ENCODE measurements at places on chromosomes 2 and 18.

- no peak for DNase-seq
Observed at GRCh38 chr2:29783666-29784065, 137.7 kb downstream of the ALK start.

- DNase-seq: no peak
Observed at GRCh38 chr18:21660078-21660477, 44.5 kb downstream of the ABHD3 start.

- DNase-seq: no peak
Observed at GRCh38 chr2:74865770-74866674, 32.1 kb downstream of the HK2 start.

- no peak for DNase-seq
Observed at GRCh38 chr2:175234650-175235049, 53.1 kb upstream of the ATP5MC3 start.

DNA sequence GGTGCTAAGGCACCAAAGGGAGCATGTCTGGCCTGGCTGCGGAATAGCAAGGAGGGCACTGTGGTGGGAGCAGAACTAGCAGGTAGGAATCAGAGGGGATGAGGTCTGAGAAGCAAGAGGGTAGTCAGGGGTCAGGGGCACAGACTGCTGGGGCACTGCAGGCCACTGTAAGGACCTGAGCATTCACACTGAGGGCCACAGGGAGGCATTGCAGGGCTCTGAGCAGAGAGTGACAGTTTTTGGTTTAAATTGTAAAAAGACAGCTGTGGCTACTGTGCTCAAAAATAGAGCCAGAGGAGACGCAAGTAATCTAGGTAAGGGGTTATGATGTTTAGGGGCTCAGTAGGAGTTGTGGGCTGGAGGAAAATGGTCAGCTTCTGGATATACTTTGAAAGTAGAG is 41.5 kb downstream of the ARHGAP25 start:
- DNase-seq: no peak

DNA sequence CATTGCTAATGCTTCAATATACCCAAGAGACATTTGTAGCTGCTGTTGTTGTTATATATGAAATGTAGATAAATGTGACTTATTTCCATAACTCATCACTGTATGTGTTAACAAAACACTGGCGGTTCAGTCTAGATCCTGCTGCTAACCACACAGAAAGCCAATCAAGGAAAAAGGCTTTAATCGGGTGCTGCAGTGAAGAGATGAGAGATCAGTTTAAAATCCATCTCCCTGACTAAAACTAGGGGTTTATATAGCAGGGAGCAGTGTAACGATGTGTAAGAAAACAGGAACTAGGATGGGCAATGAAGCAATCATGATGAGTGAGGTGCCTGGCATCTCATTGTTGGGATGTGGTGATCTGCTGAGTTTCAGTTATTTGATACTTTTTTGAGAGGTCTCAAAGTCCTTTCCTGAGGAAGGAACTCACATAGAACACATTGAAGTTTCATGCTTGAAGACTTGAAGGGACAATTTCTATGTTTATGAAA is 677.7 kb upstream of the CDH7 start:
- no peak for DNase-seq

GRCh38 chr2:41197781-41198180 is 745.9 kb upstream of the SLC8A1 start:
- no peak for DNase-seq

GRCh38 chr2:105741174-105741573 is 3.5 kb upstream of the NCK2 start:
- DNase-seq: no peak

- DNase-seq: no peak
Observed at GRCh38 chr2:11749646-11750349, 3.4 kb downstream of the LPIN1 start.

GRCh38 chr2:218063896-218064295 is 5.2 kb upstream of the RUFY4 start:
- DNase-seq: no peak

DNA sequence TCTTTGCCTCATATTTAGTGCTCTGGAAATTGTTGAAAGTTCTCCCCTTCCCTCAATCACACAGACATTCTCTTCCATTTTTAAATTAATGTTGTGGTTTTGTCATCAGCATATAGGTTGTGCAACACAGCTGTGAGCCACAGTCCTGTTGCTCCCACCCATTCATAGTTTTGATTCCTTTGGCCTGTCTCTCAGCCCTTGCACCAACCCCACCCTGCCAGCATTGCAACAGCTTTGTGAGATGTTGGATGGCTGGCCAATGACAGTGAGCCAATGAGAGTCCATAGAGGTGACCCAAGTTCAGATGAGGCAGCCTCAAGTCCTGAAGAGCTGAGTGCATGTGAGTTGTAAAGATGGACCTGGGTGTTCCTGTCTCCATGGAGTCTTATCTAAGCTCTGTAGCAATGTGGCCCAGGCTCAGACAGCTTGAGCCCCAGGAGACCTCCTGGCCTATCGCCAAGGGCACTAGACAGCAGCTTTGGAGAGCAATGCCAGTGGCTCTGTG is 775.5 kb downstream of the RNF144A start:
- no peak for DNase-seq

- no peak for DNase-seq
Observed at GRCh38 chr2:211854832-211855231, 683.8 kb downstream of the ERBB4 start.

GRCh38 chr2:48258481-48259149 is 271.3 kb upstream of the STON1 start:
- DNase-seq: no peak

- no peak for DNase-seq
Observed at GRCh38 chr18:10035281-10035991, 121.6 kb downstream of the VAPA start.

DNA sequence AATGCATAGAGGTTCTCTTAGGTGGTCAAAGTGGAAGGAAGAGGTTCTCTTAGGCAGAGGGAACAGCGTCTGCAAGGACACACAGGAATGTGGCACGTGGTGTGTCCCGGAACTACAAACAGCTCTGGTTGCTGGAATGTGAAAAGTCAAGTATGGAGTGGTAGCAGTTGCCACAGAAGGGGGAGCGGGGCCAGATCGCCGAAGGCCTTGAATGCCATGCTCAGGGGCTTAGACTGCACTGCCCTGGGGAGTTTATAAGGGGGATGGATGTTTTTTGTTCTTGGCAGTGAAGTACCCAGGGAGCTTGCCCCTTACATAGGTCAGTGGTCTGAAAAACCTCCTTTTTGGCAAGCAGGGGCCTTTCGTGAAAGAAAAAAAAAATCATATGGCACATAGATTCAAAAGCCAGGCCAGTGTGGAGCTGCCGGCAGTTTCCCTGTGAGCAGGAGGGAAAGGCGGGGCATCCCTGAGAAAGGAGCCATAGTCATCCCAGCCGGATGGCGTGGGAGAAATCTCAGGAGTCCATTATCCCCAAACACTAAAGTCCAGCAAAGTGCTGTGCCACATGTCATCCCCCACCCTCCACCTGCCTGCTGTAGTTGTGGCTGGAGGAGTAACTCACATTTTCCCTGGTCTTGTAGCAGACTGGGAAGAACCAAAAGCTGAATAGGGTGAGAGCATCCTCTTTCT is 45.4 kb downstream of the GORASP2 start:
- no peak for DNase-seq

GRCh38 chr2:64141674-64142405 is 2.4 kb downstream of the PELI1 start:
- no peak for DNase-seq

GRCh38 chr2:53629501-53629900 is 138.1 kb upstream of the CHAC2 start:
- DNase-seq: no peak

GRCh38 chr2:328761-329160 is 40.9 kb upstream of the ALKAL2 start:
- DNase-seq: no peak

- DNase-seq: no peak
Observed at GRCh38 chr2:170145675-170146432, 32.1 kb upstream of the MYO3B start.

DNA sequence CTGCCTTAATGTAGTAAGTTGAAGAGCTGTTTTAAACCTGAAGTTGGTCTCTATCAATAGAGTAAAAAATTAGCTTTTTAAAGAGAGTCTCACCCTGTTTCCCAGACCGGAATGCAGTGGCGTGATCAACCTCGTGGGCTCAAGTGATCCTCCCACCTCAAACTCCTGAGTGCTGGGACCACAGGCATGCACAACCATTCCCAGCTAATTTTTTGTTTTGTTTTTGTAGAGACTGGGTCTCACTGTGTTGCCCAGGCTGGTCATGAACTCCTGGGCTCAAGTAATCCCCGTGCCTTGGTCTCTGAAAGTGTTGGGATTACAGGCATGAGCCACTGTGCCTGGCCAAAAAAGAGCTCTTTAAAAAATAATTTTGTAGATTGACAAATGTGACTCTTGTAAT is 40.3 kb downstream of the CRIM1 start:
- no peak for DNase-seq

GRCh38 chr18:79366177-79367094 is 29.3 kb upstream of the NFATC1 start:
- DNase-seq: no peak

DNA sequence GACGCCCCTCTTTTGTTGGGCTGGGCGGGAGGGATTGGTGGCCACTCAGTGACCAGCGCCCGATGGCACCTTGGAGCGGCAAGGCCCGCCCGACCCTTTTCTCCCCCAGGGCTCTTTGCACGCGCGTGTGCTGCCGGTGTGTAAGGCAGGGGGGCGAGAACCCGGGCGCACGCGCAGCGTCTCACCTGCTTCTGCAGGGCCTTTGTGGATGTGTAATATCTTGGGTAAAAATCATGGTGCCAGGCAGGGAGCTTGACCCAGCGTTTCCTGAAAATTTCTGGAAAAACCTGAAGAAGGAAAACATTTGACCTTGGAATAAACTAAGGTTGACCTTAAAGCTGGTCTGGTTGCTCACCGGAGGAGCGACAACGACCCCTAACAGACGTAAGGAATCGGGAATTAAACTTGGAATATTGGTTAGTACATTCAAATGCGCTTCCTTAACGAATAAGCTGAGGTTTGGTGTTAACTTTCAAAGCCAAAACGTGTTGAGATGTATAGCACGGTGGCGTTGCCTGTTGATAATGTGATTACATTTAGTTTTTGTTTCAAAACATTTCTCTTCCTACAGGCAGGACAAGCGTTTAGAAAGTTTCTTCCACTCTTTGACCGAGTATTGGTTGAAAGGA is 438 bp downstream of the HSPE1 start:
- no peak for DNase-seq

DNA sequence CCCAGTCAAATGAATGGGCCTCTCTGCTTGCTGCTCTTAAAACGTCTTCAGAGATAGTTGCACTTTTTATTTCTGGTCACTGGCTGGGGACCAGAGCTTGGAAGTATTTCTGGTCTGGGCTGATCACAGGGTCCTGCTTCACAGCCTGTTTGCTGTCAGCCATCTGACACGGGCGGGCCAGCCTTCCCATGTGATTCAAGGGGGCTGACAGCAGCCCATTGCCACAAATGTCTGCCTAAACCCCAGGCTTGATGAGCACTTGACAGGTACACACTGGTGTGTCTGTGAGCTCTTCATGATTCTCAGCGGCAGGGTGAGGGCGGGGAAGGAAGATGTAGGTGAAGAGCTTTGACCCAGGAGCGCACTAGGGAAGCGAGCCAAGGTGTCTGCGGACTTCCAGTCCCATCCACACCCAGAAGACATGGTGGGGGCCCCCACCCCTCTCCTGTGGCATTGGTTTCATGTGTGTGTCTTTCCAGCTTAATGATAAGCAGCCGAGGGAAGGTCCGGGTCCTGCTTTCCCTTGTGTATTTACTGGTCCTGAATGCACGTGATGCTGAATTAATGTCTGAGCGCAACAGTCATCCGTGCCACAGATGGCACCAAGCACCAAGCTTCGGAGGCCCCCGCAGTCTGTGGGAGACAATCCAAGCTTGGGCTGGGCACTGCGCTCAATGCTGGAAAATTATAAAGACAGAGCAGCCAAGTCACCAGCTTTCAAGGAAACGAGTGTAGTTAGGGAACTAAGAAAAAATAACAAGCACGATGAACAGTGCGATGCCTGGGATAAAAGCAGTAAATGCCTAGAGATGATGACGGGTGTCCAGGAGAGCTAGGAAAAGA is 73.3 kb downstream of the SH3BP4 start:
- DNase-seq: no peak

DNA sequence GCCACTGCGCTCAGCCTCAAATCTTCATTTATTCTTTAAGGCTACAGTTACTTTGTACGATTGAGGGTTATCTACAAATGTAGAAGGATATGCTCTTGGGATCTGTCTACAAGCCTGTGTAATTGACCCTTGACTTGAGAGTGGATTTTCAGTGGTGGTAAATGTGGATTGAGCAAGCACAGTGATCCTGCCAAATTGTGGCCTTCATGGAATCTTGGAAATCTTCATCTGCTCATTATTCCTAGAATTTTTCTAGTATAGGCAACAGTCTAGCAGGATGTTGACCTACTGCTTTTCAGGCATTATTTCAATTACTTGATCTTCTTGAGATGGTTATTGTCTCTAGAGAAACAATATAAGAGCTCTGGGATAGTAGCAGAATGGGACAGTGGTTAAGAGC is 226.1 kb upstream of the REV1 start:
- DNase-seq: no peak

DNA sequence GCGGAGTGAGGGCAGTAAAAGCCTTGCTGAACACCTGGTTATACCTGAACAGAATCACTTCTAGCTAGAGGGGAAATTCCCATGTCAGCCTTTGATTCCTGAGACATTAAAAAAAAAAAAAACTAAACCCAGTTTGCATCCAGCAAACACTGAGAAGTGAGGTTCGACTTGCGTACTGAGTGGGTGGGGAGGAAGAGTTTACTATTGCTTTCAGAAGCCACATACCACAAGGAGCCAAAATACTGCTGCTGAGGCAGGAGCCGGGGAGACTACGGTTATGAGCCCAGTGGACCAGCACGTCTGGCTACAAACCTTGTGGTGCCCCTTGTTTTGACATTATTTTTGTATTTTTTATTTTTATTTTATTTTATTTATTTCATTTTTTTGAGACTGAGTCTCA is 2.7 kb downstream of the COLEC11 start:
- DNase-seq: no peak

- DNase-seq: no peak
Observed at GRCh38 chr18:35334821-35335220, 9.4 kb downstream of the ZNF24 start.

GRCh38 chr2:188189356-188189755 is 102.3 kb upstream of the GULP1 start:
- DNase-seq: no peak

DNA sequence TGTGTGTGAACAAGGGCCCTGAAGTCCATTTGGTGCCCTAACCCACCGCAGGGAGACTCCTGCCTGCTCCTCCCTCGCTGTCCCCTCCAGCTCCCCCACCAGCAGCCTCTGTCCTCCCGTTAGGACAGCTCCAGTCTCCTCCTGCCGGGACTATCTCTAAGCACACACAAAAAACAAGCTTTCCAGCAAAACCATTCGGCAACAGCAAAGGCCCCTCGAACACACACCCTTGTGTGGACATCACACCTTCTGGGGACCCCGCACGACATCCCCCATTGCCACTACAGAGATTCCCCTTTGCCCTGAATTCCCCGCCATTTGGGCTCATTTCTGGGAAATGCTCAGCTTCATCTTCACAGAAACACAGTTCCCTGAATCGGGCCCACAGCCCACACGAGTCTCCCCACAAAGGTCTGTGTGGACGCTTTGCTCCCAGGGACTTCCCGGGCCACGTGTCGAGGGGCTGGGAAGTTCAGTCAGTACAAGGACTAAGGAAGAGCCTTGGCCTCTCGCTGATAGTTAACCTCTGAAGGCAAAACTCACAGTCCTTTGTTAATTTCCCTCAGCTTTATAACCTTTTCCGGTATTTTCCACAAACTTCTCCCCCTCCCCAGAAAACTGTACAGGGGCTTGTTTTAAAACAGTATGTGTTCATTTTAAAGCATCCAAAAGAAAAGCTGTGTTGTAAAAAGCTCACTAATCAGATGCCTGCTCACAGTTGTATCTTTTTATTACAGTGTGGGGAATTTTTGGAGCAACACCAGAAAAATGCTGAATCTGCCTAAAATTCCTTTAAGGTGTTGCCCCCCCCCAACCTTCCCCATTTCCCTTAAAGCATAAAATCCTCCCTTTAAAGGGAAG is 25.9 kb downstream of the SMAD7 start:
- no peak for DNase-seq
